ENCODE measurements at places on chromosomes 6 and 20.

- no peak for DNase-seq
Measured at GRCh38 chr20:44034965-44035635, 120.4 kb downstream of the TOX2 start.

DNA sequence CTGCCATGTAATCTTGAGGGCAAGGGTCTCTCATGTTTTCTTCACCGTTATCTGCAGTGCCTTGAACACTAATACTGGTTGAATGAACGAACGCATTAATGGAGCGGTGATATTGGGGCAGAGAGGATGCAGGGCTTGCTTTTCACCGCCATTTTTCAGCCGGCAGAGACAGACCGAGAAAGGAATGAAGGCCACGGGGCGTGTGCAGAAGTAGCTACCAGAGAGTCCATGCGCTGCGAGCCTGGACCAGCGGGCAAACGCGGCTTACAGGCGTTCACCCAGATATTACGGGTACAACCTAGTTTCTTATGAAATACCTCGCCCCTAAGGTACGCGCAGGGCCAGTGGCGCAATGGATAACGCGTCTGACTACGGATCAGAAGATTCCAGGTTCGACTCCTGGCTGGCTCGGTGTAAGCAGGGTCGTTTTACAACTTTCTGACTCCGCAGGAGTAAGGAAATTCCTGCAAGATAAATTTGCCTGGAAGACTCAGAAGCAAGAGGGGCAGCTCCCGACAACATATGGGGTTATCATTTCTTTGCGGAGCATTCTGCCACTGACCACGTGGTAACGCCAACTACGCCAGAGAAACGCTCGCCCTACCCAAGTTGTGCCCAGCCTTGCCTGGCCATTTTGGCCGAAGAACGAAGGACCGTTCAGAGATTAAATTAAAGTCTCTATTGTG, 863 bp upstream of the HMGN4 start:
- peak; percentile 89 for DNase-seq

- DNase-seq, result no peak
Measured at GRCh38 chr6:55566036-55566710, 12.8 kb downstream of the HMGCLL1 start.

DNA sequence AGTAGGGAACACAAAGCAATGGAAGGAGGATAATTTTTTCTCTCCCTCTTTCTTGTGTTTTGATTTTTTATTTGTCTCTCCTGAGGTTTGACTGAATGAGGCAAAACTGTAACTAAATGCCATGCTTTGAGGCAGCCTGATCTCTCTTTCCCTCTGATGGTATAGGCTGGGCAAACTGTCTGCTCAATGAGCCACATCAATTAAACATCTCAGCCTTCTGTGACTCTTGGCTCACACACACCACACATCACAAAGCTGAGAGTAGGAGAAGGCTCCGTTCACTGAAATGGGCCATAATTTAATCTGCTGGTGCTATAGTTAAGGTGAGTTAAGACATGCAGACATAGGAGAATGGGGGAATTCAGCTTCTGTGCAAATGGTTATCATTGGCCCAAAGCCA, 28.1 kb upstream of the SCGN start:
- DNase-seq, result no peak

- DNase-seq, result peak; percentile 56
Measured at GRCh38 chr6:87723170-87724078, 21.4 kb upstream of the AKIRIN2 start.

GRCh38 chr20:35662551-35662950, 2.1 kb downstream of the CPNE1 start:
- no peak for DNase-seq

DNA sequence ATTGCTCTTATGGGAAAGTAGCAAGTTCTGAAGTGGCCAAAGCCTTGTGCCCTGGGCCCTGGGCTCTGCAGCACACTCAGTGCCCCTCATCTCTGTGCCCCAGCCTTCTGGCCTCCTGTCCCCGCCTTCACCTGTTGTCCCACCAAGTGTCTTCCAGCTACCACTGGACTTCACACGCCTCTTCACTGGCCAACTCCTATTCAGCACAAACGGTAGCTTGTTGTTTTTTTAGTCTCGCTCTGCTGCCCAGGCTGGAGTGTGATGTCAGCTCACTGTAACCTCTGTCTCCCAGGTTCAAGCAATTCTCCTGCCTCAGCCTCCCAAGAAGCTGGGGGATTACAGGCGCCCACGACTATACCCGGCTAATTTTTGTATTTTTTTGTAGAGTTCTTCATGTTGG, 4.8 kb downstream of the CCHCR1 start:
- DNase-seq, result no peak

DNA sequence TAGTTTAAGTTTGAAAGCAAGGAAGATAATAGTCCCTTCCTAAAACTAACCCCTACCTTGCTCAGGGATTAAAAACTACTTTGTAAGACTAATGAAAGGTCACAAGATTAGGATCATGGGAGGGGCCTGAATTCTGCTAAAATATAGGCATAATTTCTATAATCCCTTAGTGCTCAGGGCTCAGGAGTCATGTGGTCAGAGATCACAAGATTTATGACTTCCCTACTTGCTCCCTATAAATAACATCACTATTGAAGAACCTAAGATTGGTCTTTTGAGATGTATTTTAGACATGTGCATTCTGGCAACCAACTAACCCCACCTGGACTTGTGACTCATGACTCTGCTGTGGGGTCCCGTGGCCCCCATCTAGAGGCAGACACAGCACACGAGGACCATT, 81.1 kb downstream of the STMND1 start:
- DNase-seq, result no peak

DNA sequence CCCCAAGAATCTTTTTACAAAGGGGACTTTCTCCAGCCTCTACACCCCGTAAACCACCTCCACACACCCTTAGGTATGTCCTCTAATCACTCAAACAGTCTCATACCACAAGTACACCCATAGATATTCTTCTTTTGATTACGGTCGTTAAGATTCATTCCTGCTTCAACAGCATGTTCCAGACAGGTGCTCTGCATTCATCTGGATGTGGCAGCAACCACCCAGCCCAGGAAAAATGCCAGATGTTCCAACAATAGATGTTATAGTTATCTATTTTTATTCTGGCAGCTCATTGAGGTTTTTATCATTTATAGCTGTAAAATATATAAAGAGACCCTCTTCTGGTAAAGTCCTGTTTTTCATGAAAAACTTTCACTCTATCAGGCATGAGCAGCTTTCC, 60.7 kb downstream of the SIM1 start:
- DNase-seq, result no peak

GRCh38 chr6:162960679-162961457, 233.1 kb downstream of the PACRG start:
- no peak for DNase-seq

DNA sequence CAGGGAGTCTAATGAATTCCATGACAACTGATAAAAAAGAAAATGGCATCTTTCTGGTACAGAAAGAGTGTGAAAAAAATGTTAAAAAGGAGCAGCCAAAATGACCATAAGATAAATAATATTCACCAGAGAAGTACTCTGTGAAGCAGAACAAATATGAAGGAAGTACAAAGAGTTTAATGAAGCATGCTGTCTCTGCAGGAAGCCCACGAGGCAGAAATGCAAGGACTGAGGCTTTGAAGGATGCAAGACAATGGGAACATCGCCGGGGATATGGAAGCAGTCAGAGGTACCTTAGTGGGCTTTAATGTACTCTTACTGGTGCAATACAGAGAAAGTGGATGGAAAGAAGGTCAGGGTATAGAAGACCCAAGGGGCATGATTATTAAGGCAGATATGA, 50.7 kb downstream of the NOX3 start:
- no peak for DNase-seq

GRCh38 chr6:21750575-21750974, 157.0 kb downstream of the SOX4 start:
- DNase-seq, result no peak

- DNase-seq, result no peak
Measured at GRCh38 chr6:37916675-37917074, 97.1 kb downstream of the ZFAND3 start.

- peak; percentile 68 for DNase-seq
Measured at GRCh38 chr6:125952764-125953501, 3.6 kb upstream of the HINT3 start.

DNA sequence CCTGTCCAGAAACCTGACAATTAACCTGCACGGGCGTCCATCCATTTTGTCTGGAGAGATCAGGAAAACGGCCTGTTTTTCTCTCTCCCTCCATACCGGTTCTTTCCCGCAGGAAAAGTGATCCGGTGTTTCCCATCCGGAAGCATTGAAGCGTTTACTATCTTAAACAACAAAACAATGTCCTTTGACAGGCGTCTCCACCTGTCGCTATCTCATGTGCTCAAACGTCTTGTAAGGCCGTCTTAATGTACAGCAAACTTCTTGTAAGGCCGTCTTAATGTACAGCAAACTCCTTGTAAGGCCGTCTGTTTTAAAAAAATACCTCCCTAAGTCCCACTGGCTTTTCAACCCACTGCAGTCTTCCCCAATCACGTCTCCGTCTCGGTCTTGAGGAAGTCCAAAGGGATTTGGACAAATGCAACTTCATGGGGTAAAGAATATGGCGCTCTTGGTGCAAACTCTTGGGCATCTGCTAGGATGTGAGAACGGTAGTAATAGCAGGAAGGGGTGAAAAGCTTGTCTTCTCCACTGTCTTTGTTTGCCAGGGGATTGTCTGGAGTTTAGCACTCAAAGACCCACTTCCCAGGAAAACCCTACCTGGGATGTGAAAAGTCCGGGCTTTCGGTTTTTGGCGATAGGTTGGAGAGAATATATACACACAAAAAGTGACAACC, 29.9 kb upstream of the TRIM27 start:
- peak; percentile 32 for DNase-seq

- no peak for DNase-seq
Measured at GRCh38 chr6:129894921-129895320, 33.8 kb upstream of the TMEM244 start.

DNA sequence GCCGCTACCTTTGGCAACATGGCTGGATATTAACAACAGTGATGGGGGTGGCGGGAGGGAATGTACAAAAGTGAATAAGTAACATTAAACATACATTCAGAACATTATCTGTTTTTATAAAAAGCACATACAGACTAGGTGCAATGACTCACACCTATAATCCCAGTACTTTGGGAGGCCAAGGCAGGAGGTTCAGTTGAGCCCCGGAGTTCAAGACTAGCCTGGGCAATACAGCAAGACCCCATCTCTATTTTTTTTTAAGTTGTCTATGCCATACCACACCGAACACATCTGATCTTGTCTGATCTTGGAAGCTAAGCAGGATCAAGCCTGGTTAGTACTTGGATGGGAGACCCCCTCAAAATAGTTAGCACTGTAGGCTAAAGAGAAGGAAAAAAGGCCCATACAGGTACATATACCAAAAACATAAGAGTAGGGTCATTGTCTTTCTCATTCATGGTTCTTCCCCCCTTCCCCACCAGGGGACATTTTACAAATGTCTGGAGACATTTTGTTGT, 1.7 kb upstream of the HCK start:
- no peak for DNase-seq

DNA sequence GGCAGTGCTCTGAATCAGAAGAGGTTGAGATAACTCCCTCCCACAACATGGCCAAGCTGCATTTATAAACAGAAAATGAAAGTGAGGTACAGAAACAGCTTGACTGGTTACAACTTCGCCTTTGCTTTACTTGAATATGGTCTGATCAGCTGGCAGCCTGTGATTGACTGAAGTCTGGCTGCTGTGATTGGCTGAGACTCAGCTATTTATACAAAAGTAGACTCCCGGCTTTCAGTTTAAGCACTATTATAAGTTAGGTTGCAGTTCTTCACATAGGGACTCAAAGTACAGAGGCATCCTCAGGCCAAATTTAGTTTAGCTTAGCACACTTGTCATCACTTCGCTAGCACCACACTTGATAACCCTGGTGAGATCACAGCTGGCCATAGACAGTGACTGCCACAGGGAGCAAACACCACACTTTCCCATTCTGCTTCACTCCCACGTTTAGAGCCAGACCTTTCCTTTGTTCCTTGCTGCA, 362.6 kb downstream of the EPM2A start:
- DNase-seq, result no peak

DNA sequence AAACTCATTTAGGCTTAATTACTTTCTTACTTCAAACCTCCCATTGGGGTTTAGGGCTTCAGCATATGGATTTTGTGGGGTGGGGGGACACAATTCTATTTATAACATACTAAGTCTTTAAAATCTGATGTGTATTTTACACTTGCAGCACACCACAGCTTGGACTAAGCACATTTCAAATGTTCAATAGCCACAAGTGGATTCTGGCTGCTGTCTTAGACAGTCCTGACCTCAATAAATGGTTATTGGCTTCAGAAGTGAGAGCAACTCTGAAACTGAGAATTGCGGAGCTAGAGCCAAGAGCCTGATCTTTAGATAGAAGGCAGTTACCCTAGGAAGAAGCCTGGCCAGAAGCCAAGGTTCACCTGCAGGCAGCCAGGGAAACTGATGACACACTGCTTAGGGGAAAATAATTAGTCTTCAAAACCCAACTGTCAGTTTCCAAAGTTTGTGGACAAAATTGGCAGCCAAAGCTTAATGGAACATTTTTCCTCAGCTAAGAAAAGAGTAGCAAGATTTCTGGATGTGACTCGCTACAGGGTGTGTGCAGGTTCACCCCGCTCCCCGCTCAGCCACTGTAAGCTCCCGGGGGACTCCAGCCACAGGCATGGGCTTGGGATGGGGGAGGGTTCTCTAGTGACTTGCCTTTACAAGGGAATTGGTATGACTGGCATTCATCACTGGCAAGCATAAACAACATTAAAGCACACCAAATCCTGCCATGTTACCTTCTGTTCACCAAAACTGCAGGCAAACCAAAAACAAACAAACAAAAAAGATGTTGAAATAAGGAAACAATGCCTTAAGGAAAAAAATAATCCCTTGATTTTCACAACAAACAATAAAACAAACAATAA, 219.8 kb downstream of the TFAP2A start:
- no peak for DNase-seq

GRCh38 chr6:12653486-12653885, 63.1 kb upstream of the PHACTR1 start:
- no peak for DNase-seq

DNA sequence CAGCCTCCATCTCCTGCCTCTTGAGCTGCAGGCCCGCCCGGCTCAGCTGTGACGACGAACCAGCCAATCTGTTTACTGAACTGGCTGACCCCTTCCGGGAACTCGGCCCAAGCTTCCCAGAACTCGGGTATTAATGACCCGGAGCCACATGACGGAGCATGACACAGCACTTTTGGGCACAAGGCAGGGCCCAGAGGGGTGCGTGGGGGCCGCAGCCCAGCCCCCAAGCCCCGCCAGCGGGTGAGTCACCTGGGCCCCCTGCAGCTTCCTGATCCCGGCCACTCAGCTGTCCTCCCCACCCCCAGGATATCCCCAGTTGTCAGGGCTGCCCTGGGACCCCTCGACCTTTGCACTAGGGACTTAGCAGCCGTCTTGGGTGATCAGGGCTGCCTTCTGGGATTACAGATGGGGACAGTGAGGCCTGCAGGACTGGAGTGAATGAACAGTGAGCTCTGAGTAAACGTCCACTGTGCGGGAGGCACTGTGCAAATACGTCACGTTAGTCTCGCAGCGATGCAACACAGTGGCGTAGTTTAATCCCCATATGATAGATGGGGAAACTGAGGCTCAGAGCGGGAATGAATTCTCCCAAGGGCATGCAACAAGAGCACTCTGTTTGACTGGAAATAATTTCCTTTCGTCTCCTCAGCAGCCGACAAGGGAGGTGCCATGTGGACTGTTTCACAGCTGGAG, 102.1 kb downstream of the CEBPB start:
- peak; percentile 82 for DNase-seq

All from SHP77 (cell line).